ENCODE measurements at places on chromosomes 2 and 18.

- DNase-seq, result no peak
Observed at GRCh38 chr2:43585708-43586107, 10.1 kb downstream of the THADA start.

DNA sequence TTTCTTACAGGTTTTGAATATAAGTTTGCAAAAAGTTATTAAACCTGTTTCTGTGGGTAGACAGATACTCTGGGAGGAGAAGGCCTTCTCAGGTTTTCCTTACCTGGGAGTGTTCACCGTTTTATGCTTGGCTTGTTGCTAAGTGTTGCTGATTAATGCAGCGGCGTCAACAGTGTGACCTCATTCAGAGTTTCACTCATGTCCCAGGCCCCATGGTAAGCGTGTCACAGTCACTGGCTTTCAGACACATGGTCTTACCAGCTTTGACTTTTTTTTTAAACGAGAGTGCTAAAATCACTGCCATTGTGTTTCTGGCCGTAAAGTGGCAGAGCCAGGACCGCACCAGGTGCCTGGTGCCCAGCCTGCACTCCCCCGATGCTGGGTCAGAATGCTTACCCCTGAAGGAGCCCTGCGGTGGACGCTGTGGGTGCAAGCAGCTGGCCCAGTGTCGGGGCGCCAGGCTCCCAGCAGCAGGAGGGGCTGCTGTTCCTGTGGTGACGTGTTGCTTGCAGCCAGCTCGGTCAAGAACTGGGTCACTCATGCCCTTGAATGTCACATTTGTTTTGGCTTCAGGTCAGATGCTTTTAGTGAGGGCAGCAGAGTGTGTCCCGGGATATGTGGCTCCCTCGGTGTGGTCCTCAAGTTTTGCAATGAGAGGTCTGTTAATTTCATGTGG, 3.5 kb downstream of the CAPN10 start:
- no peak for DNase-seq

GRCh38 chr2:237305579-237305978, 108.4 kb downstream of the COL6A3 start:
- no peak for DNase-seq

GRCh38 chr2:230668939-230669303, 43.7 kb upstream of the CAB39 start:
- DNase-seq, result no peak

DNA sequence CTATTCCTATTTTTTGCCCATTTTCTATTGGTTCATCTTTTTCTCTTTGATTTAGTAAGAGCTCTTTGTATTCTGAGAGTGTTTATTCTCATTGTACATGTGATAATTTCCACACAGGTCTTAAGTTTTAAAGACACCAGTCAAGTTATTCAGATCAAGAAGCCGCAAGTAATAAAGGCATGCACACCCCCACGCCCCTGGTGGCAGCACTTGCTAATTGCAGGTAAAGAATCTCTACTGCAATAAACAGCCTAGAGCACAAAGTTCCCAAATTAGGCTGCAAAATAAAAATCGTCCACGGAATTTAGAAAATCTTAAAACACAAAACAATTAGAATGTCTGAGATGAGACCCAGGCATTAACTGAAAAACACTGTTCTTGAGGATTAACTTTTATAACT, 45.2 kb downstream of the ST3GAL5 start:
- peak; percentile 48 for DNase-seq

GRCh38 chr18:76988031-76988826, 144.4 kb downstream of the MBP start:
- no peak for DNase-seq

GRCh38 chr18:68121308-68121707, 593.6 kb downstream of the TMX3 start:
- no peak for DNase-seq

DNA sequence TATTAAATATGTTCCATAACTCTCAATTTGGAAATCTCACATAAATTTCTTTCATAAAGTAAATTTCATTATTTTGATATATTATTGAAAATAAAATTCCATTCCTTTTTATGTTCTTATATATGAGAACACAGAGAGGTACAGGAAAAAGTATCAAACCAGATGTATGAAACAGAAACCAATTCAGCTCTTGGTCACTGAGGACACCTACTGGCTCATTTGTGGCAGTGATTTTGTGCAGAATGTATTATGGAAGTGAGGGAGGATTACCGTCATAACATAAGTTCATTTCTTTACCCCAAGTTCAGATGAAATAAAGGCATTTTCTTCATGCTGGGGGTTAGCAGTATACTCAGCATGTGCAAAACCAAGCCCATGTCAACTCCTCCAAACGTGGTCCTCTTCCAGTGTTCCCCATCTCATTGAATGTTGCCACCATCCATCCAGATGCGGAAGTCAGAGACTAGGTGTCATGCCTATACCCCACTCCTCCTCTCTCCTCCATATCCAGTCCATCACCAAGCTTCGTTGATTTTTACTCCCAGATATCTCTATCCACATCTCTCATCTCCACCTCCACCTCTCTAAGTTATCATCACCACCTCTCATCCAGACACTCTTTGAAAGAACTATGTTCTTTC, 41.7 kb upstream of the MALL start:
- DNase-seq, result no peak

- no peak for DNase-seq
Observed at GRCh38 chr2:178756843-178757242, 50.4 kb downstream of the TTN start.

DNA sequence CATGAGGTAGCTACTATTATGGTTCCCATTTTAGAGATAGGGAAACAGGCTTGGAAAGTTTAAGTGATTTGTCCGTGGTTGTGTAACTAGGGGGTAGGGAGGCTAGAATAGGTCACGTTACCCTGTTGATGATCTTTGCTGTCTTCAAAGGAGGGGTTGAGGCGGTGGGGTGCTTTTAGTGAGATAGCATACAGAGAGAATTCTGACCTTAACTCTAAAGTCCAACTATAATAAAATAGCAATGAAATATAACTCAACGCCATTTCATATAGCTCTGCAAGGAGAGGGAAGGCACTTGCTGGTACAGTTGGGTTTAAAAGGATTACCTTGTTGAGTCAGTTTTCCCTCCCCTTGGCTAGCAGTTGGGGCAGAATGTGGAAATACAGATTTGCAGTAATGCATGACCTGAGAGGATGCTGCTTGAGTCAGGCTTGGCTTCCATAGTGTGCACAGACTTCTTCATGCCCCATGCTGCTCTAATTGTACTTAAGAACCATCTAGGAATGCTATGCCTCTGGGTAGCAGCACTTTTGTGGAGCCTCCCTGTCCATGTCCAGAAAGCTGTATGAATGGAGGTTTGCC, 143.9 kb downstream of the LTBP1 start:
- DNase-seq, result no peak

DNA sequence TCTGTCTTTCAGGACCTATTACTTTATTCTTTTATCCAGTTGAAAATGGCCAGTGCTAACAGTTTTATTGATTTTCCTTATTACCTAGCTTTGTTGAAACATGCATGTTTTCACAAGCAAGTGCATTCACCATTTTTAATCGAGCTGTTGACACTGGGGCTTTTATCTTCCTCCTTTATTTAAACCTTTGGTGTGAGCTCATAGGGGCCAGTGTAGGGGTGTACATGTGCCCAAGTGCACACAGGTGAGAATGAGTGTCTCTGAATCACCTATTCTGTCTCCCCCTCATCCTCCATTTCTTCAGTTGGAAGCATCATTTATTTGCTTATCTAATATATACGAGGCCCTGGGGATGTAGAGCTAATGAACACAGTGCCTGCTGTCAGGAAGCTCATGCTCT, 199.1 kb downstream of the PRKCE start:
- no peak for DNase-seq

- no peak for DNase-seq
Observed at GRCh38 chr2:118986738-118987137, 44.7 kb downstream of the MARCO start.

DNA sequence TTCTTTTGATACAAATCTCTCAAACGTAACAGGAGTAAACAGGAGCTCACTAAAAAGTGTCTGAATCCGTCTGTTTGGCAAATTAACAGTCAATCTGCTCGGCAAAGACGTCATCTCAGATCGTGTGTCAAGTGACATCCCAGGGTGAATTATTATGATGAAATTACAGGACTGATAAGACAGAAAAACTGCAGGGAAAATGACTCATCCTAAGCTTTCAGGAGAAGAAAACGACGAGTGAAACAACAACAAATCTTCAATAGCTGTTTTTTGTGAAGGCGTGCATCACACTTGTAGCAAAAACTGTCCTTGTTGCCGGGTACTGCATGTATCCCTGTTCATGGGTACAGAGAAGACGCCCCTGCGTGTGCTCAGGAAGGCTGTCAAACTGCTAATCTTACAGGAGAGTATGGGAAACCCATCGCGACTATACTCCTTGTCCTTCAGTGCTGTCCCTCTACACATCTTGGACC, 24.9 kb downstream of the EPB41L3 start:
- DNase-seq, result no peak

DNA sequence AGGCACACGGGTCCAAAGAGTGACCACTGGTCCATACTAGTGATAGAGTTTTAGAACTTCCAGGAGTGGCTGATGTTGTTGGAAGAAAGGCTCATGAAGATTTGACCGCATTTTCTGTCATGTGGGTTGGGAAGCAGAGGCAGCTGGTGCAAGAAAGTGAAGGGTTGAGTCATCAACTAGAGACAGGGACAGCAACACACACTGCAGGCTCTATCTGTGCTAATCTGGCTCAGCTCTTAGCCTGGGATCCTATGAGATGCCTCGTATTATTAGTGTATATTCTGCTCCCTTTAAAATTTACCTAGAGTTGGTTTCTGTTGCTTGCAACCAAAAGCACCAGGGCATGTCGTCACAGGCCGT, 2.5 kb upstream of the SH3RF3 start:
- DNase-seq, result no peak

DNA sequence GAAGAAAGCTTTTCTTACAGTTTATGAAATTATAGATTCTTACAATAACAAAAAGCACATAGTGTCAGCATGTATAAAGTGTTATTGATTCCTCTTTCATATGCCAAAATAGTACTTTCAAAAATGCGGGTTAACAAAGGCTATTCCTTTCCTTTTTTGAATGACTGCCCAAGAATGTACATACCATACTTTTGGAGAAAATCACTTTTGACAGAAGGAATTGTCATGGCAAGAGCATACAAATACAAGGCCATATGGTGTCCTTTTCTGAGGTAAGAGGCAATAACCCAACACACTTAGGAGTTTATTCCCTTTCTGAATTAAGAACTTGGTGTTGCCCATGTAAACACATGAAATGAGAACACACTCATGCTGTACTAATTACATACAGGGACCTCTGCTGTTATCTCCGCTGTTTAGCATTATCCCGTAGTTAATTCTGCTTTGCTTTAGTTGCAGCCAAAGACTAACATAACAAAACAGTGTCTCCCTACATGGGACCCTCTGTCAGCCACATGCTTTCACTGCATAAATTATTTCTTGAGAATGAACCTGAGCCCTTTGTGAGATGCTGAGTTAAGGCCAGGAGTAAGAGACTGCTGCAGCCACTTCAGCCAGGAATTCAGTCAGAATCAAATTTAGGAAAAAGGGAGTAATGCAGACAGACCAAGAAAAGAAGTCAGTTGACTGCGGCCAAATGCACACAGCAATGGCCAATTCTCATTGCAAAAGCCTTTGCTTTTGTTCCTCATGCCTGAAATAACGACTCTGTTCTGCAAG, 67.0 kb downstream of the CDH2 start:
- DNase-seq, result no peak

DNA sequence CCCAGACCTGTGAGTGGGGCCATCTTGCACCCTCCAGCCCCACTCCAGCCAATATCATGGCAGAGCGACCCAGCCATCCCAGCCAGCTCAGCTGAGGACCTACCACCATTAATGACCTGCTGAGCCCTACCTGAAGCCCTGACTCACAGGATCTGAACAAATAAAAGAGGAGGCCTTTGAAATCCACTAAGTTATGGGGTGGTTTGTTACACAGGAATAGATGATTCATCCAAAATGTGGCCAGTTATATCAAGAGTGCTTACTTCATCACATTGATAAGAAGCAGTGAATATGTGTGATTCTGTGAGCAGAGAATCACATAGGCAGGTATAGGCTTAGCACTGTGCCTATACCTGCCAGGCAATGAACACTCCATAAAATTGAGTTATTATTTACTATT, 34.7 kb upstream of the FAM124B start:
- no peak for DNase-seq

DNA sequence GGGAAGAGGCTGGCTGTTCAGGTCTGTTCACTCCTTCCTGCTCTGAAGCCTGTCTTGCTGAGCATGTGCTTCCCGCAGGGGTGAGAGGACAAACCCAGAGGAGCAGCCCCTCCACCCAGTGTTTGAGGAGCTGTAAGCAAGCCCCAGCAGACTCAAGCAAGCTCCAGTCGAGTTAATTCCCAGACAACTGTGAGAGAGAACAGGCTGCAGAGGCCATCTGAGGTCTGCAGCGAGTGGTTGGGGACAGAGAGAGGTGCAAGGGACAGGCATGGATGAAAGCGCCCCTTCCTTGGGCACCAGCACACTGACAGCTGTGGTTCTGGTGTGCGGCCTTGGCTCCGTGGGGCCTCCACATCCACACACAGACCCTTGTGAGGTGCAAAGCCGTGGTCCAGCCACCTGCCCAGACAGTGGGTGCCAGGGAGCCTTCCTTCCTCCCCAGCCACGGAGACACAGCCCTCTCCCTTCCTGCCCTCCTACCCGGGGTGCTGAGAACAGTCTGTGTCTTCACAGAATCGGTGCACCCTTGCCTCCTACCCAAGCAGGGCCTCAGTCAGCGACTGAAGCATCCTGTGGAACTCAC, 36.2 kb downstream of the MAL start:
- DNase-seq, result peak; percentile 51

DNA sequence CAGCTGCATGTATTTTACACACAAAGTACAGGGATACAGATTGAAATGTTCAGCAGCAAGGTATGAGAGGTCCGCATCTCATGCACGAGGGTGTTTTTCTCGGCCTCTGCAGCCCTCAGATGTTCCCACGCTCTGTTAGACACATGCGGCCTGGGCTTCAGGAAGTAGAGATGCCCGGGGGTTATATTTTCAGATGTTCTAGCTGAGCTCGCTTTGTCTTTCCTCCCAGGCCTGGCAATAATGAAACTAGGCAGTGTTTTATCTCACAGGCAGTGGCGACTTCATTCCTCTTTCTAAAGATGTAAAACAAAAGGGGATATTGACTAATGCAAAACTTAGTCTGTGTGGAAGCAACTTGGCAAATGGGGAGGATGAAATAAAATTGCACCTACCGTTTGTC, 190.7 kb downstream of the GBX2 start:
- no peak for DNase-seq

- DNase-seq, result no peak
Observed at GRCh38 chr2:47561906-47562305, 158.9 kb downstream of the MSH2 start.

Measured in CD4-positive, alpha-beta T cell treated with Interleukin-6 for 4 hours (primary cell).